Muscle of leg (tissue), 16 donors: ENCODE measurements at places on chromosomes 13 and 19. TPM values are rescaled to one million over a fixed set of nuclear protein-coding genes. Genes with fewer than 3 reads are reported as not detected.

- peaks cover 23% of the 10 kb centered on the region for H3K4me1 ChIP-seq
- H3K36me3 ChIP-seq, result no peaks in the 10 kb centered on the region
- H3K27ac ChIP-seq, result no peak overlapping the region
Measured at GRCh38 chr19:47023448-47023794, 3.8 kb downstream of the NPAS1 start.

- H3K4me1 ChIP-seq, result peaks cover 41% of the 10 kb centered on the region
- H3K27ac ChIP-seq, result peak overlapping the region; percentile 57
- H3K36me3 ChIP-seq, result peaks cover 18% of the 10 kb centered on the region
- H3K4me3 ChIP-seq, result no peak overlapping the region
- no peak for DNase-seq
- no peaks in the 10 kb centered on the region for H3K27me3 ChIP-seq
Measured at GRCh38 chr13:110301606-110302553, 5.1 kb downstream of the COL4A1 start.

The DOCK9 gene
- 87.8 TPM for total RNA-seq

DNA sequence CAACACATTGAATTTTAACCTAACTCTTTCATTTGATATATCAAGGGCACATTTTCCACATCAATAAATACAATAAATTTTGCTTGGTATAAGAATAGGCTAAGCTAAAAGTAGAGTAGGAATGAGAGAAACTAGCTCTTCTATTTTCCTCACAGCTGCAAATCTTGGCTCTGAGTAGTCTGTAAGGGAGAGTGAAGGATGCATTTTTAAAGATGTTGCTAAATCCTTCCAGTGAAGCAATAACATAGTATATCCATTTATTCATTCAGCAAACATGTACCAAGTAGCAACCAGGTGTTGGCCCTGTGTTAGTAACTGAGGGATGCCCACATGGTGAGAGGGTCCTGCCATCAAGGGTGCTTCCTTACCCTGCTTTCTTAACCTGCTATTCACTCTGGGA is 799.9 kb downstream of the PCDH9 start:
- no peaks in the 10 kb centered on the region for H3K36me3 ChIP-seq

GRCh38 chr13:76641056-76641455 is 245.1 kb downstream of the KCTD12 start:
- peak overlapping the region; percentile 31 for H3K27ac ChIP-seq
- H3K27me3 ChIP-seq, result no peaks in the 10 kb centered on the region
- DNase-seq, result peak; percentile 89
- peaks cover 18% of the 10 kb centered on the region for H3K4me1 ChIP-seq
- no peaks in the 10 kb centered on the region for H3K36me3 ChIP-seq

DNA sequence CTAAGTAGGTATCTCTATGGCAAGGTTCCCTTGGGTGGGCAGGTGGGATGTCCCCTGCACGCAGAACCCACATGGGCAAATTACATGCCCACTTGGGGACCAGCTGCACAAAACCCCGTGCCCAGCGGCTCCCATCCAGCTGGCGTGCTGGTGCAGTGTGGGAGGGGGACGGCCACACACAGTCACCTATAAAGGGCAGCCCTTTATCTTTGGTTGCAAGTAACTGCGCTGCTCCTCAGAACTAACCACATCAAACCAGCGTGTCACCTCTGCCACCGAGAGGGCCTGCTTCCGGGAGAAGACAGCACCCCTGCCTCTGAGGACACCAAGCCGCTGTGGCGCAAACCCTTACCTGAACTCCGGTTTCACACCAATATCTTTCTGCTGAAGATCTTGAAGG is 32.2 kb downstream of the ANKRD27 start:
- no peak for DNase-seq
- H3K4me1 ChIP-seq, result no peaks in the 10 kb centered on the region
- no peaks in the 10 kb centered on the region for H3K27me3 ChIP-seq
- H3K27ac ChIP-seq, result no peak overlapping the region
- H3K4me3 ChIP-seq, result no peak overlapping the region

The PRR22 gene
- total RNA-seq, result 1.4 TPM

DNA sequence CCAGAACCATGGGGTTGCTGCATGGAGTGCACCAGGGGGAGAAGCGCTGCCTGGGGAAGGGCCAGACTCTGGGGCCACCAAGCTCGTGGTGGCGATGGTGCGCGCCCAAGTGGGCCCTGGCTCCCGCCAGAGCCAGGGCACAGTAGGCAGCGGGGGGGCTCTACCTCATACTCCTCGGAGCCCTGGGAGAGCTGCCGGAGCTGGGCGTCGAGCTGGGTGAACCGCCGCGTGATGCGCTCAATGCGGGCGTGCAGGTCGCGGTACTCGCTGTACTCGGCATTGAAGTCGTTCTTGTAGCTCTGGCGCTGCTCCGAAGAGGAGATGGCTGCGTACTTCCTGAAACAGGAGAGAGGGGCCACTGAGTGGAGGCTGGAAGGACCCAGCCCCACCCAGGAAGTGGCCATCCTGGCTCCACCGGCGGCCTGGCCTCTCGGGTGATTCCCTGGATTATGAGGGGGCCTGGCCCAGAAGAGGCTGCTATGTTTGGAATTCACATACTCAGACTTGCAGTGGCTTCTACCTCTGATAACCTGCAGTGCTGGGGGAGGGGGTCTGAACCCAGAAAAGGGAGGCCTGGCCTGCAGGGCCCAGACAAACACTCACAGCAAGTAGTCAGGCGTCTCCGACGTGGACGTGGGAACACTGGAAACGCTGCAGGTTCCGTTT is 8.3 kb upstream of the ISYNA1 start:
- H3K27me3 ChIP-seq, result no peaks in the 10 kb centered on the region
- peaks cover 62% of the 10 kb centered on the region for H3K4me1 ChIP-seq
- no peak overlapping the region for H3K4me3 ChIP-seq
- no peak overlapping the region for H3K27ac ChIP-seq
- peaks cover 69% of the 10 kb centered on the region for H3K36me3 ChIP-seq

- H3K27ac ChIP-seq, result no peak overlapping the region
- no peak overlapping the region for H3K4me3 ChIP-seq
- H3K27me3 ChIP-seq, result no peaks in the 10 kb centered on the region
- no peaks in the 10 kb centered on the region for H3K36me3 ChIP-seq
- DNase-seq, result no peak
Measured at GRCh38 chr13:61144301-61144700, 271.3 kb downstream of the PCDH20 start.

- no peaks in the 10 kb centered on the region for H3K36me3 ChIP-seq
- no peak overlapping the region for H3K4me3 ChIP-seq
- H3K27ac ChIP-seq, result no peak overlapping the region
- peaks cover 6% of the 10 kb centered on the region for H3K4me1 ChIP-seq
Measured at GRCh38 chr13:74931698-74932433, 550.1 kb downstream of the TBC1D4 start.

GRCh38 chr19:4969772-4970531 is 1.0 kb downstream of the KDM4B start:
- H3K36me3 ChIP-seq, result no peaks in the 10 kb centered on the region
- H3K27me3 ChIP-seq, result no peaks in the 10 kb centered on the region
- DNase-seq, result peak; percentile 48
- peaks cover 39% of the 10 kb centered on the region for H3K4me1 ChIP-seq

The SPACA4 gene
- total RNA-seq, result not detected

DNA sequence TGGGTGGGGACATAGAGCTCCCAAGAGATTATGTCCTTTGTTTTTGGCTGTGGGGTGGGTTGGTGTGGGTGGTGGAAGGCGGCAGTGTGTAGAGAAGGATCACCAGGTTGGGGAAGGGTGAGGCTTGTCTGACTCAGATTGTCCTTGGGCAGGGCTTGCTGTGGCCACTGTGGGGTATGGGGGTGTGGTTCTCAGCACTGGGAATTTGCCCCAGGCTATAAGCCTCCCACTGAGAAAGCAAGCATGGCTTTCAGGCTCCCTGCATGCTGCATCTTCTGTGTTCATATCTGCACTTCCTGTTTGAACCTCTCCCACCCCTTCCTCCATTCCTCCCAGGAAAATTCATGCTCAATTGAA is 34.9 kb downstream of the DNAJC15 start:
- peak overlapping the region; percentile 47 for H3K27ac ChIP-seq
- H3K27me3 ChIP-seq, result no peaks in the 10 kb centered on the region

The CYP2A6 gene
- total RNA-seq, result not detected

The RFPL4A gene
- 0.62 TPM for total RNA-seq
